ENCODE measurements at places on chromosomes 12 and 14.

DNA sequence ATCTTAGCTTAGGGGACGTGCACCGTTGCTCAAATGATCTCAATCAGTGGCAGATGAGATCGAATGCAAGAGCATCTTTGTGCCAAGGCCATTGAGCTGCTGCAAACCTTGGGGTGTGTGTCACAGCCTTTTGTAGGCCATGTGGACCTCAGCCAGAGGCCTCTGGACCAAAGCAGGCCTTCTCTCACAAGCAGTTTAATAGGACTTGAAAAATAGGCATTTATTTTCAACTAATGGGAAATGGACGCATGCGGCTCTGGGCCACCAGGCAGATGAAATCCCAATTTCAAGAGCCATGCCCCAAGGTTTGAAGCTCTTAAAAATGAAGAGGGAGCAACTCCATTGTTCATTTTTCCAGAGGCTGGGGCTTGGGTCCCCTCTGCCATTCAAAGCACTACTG, 87.3 kb downstream of the TTC7B start:
- peaks cover 6% of the 10 kb centered on the region for H3K27me3 ChIP-seq
- H3K36me3 ChIP-seq, result no peaks in the 10 kb centered on the region
- no peak overlapping the region for H3K27ac ChIP-seq
- no peak for DNase-seq

- no peak overlapping the region for H3K4me3 ChIP-seq
- DNase-seq, result no peak
- no peaks in the 10 kb centered on the region for H3K36me3 ChIP-seq
- H3K27me3 ChIP-seq, result peaks cover 18% of the 10 kb centered on the region
These were observed 31.8 kb downstream of the PAH start for GRCh38 chr12:102885043-102885932.

- H3K4me3 ChIP-seq, result no peak overlapping the region
- no peaks in the 10 kb centered on the region for H3K4me1 ChIP-seq
- no peaks in the 10 kb centered on the region for H3K36me3 ChIP-seq
- no peaks in the 10 kb centered on the region for H3K27me3 ChIP-seq
These were observed 275.7 kb upstream of the PRICKLE1 start for GRCh38 chr12:42865282-42865681.

GRCh38 chr12:5439371-5439771, 7.5 kb downstream of the NTF3 start:
- no peak overlapping the region for H3K4me3 ChIP-seq
- H3K36me3 ChIP-seq, result no peaks in the 10 kb centered on the region
- no peak for DNase-seq
- H3K27me3 ChIP-seq, result peaks cover 12% of the 10 kb centered on the region

DNA sequence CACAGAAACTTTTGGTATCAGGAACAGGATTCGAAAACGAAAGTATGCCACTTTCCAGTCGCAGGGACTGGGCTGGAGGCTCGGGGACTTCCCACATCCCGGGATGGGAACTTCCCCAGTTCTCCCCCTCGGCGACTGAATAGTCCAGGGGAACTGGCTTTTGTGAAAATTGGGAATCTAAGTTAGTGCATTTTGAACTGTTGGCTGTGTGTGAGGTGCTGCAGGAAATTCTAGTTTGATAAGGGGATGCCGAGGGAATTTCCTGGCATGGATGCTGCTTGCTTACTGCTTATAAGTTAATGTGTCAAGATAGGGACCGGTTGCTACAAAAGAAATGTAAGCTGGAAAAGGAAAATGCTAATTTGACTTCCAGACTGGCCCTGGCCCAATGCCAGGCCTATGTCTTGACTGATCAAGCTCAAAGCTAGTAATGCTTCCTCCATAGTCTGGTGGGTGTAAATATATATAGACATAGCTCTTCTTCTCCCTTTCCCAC, 73.4 kb upstream of the EIF5 start:
- H3K36me3 ChIP-seq, result no peaks in the 10 kb centered on the region
- peaks cover 3% of the 10 kb centered on the region for H3K4me1 ChIP-seq
- no peak overlapping the region for H3K27ac ChIP-seq
- H3K27me3 ChIP-seq, result peaks cover 26% of the 10 kb centered on the region

DNA sequence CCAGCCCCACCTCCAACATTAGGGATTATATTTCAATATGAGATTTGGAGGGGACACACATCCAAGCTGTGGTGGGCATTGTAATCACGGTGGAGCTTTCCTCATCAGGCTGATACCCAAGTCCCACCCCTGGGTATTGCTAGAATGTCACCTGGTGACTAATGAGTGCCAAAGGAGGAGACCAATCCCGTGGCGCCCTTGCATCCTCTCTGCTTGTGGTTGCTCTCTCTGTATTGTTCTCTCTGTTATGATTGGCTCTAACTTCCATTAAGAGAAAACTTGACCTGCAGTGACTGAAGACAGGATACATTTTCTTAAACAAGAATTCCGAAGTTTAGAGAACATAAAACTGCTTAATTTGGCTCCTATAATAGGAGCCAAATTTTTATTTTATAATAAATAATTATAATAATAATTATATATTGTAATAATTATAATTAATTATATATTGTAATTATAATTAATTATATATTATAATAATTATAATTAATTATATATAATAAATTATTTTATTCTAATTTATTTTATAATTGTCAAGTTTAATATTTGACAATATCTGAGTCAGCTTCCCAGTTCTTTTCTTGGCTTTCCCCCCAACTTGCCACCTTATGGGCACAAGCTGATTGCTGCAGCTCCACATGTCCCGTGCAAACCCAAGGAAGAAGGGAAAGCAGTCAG, 420.1 kb downstream of the DIO2 start:
- H3K4me3 ChIP-seq, result no peak overlapping the region
- no peaks in the 10 kb centered on the region for H3K36me3 ChIP-seq
- DNase-seq, result no peak
- no peaks in the 10 kb centered on the region for H3K4me1 ChIP-seq

DNA sequence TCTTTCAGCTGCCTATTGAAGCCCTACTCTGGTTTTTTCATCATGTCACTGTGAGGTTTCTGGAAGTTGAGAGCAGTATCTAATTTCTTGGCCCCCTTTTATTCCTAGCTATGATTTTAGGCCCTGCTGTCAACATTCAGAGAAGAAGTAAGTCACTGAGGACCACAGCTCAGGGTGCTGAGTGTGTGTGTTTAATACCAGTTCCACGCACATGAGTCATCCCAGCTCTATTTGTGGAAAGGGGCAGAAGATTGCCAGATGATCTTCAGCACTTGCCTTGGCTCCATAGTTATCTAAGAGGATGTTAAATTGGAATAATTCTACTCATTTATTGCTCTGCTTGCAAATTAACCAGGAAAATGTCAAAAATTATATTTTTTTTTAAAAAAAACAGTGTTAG, 65.5 kb upstream of the SLC38A4 start:
- H3K4me3 ChIP-seq, result no peak overlapping the region
- no peak overlapping the region for H3K27ac ChIP-seq
- H3K36me3 ChIP-seq, result no peaks in the 10 kb centered on the region

GRCh38 chr12:100225491-100225890, 24.9 kb downstream of the ACTR6 start:
- no peak overlapping the region for H3K27ac ChIP-seq
- no peaks in the 10 kb centered on the region for H3K27me3 ChIP-seq
- no peaks in the 10 kb centered on the region for H3K4me1 ChIP-seq
- H3K4me3 ChIP-seq, result no peak overlapping the region
- no peak for DNase-seq

GRCh38 chr12:130752692-130753230, 36.7 kb upstream of the RIMBP2 start:
- peaks cover 13% of the 10 kb centered on the region for H3K4me1 ChIP-seq
- no peak for DNase-seq
- H3K4me3 ChIP-seq, result no peak overlapping the region
- peaks cover 2% of the 10 kb centered on the region for H3K36me3 ChIP-seq

- peaks cover 66% of the 10 kb centered on the region for H3K36me3 ChIP-seq
- DNase-seq, result no peak
- no peak overlapping the region for H3K27ac ChIP-seq
These were observed 32.0 kb downstream of the CDK17 start for GRCh38 chr12:96368233-96368632.

DNA sequence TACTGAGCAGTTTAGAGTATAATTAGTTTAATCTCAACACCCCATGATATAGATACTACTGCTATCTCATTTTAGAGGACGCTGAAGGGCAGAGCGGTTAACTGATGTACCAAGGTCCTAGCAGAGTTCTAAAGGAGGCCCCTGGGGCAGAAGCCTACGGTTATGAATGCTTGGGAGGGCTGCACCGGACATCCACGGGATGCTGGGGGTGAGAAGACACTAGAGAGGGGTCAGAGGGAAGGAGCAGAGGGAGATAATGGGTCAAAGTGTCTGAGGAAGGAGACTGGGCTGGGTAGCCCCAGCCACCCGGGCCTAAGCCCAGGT, 1.6 kb upstream of the ACTR6 start:
- peak overlapping the region; percentile 98 for H3K4me3 ChIP-seq
- peak overlapping the region; percentile 98 for H3K27ac ChIP-seq
- peaks cover 20% of the 10 kb centered on the region for H3K4me1 ChIP-seq
- DNase-seq, result no peak

GRCh38 chr12:54135621-54136350, 53.0 kb downstream of the SMUG1 start:
- H3K4me1 ChIP-seq, result no peaks in the 10 kb centered on the region
- peaks cover 59% of the 10 kb centered on the region for H3K27me3 ChIP-seq
- H3K4me3 ChIP-seq, result no peak overlapping the region
- no peak for DNase-seq
- no peak overlapping the region for H3K27ac ChIP-seq
- no peaks in the 10 kb centered on the region for H3K36me3 ChIP-seq

GRCh38 chr12:31300783-31301182, 25.2 kb downstream of the SINHCAF start:
- no peak for DNase-seq
- peaks cover 41% of the 10 kb centered on the region for H3K4me1 ChIP-seq
- no peak overlapping the region for H3K4me3 ChIP-seq
- peak overlapping the region; percentile 7 for H3K27ac ChIP-seq
- no peaks in the 10 kb centered on the region for H3K27me3 ChIP-seq
- peaks cover 32% of the 10 kb centered on the region for H3K36me3 ChIP-seq

DNA sequence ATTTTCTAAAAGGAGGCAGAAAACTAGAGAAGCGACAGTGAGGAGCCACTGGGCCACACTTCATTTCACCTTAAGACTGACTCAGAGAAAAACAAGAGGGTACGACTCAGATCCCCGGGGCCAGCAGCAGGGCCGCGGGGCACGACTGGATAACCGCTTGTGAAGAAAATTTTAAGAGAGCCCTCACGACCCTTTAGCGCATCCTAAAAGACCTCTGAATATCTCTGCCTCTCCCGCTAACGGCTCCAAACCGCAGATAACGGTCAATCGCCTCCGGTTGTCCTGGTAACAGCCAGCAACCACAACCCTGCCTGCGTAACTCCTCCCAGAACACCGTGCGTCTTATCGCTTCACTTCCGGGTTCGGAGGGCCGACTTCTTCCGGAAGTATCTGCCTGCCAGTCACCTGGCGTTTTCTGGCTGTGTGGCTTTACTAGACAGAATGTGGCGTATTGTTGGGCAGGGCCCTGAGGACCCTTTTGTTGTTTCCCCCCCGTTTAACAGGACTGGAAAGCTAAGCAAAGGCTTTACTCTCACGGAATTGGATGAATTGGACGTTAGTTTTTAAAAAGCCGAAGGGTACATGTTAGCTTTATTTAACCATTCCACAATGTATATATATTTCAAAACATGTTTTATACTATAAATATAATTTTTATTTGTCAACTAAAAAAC, 5.4 kb upstream of the ATP23 start:
- peaks cover 12% of the 10 kb centered on the region for H3K36me3 ChIP-seq
- peak overlapping the region; percentile 99 for H3K27ac ChIP-seq
- H3K4me1 ChIP-seq, result peaks cover 30% of the 10 kb centered on the region
- peak overlapping the region; percentile 84 for H3K4me3 ChIP-seq

DNA sequence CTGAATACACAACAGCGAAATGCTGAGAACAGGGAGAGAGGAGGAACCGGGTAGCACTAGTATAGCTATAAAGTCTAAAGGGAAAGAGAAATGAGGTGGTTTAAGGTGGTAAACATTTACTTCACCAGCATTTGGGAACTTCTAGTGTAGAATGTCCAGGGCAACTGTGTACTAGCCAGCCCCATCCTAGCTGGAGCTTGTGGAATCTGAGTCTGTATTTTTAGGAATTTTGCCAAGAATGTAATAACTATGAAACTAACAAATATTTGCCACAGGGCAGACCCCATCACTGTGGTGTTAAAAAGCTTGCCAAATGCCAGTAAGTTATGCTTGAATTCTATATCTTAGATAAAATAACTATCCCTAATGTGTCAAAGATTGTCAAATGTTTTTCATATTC, 398.9 kb upstream of the MIS18BP1 start:
- no peaks in the 10 kb centered on the region for H3K36me3 ChIP-seq
- no peaks in the 10 kb centered on the region for H3K27me3 ChIP-seq
- no peak overlapping the region for H3K4me3 ChIP-seq
- DNase-seq, result no peak

DNA sequence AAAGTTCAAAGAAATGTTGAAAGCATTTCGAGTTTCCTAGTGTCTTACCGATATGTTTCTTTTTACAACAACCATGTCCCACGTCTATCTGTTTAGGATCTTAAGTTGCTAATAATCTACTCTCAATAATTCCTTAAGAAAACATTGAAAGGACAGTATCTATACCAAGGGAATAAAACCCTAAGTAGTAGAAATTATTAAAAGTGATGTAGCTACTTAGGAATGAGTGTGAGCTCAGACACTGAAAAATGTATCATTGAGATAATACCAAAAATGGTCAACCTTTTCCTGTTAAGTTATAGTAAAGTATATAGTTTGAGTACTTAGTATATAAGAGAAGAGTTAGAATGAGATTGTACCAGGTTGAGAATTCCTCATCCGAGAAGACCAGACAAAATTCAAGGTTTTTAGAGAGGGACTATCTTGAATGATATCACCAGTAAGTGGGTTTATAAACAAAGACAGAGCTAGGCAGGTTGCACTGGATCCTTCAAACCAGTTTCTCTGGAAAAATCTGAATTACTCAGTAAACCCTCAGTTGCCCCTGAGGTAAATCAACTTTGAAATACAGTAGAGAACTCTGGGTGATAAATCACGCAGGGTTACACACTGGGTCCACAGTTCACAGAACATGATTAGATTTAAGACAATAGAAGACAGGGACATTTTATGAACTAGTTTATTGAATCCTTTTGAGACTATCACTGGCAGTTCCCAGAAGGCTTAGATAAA, 96.8 kb downstream of the ERGIC2 start:
- H3K36me3 ChIP-seq, result no peaks in the 10 kb centered on the region
- H3K4me1 ChIP-seq, result no peaks in the 10 kb centered on the region
- H3K27ac ChIP-seq, result no peak overlapping the region

GRCh38 chr12:38328306-38328895, 11.8 kb downstream of the ALG10B start:
- H3K4me1 ChIP-seq, result no peaks in the 10 kb centered on the region
- no peak for DNase-seq
- no peak overlapping the region for H3K4me3 ChIP-seq

GRCh38 chr12:56634242-56634836, 4.2 kb upstream of the BAZ2A start:
- peaks cover 54% of the 10 kb centered on the region for H3K36me3 ChIP-seq
- no peaks in the 10 kb centered on the region for H3K27me3 ChIP-seq
- peak overlapping the region; percentile 92 for H3K27ac ChIP-seq
- no peak for DNase-seq
- H3K4me3 ChIP-seq, result peak overlapping the region; percentile 100

All from effector memory CD8-positive, alpha-beta T cell (primary cell).